ENCODE measurements at places on chromosomes 4 and X.

DNA sequence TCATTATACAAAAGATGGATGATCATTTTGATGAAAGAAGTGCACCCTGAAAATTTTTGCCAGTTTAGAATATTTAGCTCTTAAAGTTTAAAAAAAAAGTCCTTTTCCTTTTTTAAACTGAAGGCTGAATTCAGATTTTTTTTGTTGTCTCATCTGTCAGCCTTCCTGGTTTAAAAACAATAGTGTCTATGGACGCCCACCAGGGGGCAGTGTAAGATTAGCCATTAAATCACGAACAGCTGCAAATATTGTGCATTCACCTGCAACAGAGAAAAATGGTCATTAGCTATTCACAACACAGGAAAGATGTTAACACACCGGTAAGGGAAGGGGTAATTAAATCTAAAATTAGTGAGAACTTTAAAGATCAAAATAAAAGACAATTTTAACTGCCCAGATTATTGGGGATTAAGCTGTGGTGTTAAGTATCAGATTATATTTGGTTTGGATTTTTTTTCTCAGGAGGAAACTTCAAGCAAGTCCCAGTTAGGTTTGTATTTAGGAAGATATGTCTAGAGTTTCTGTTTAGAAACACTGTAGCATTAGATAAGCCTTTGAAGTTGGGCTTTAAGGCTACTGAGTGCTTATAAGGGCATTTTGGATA is 4.4 kb upstream of the CXorf38 start:
- peaks cover 3% of the 10 kb centered on the region for H3K36me3 ChIP-seq
- no peaks in the 10 kb centered on the region for H3K27me3 ChIP-seq
- H3K27ac ChIP-seq: no peak overlapping the region
- peak; percentile 46 for DNase-seq
- no peaks in the 10 kb centered on the region for H3K4me1 ChIP-seq
- H3K4me3 ChIP-seq: no peak overlapping the region

GRCh38 chr4:140556372-140557085 is 12.2 kb downstream of the UCP1 start:
- H3K27me3 ChIP-seq: no peaks in the 10 kb centered on the region
- H3K4me3 ChIP-seq: no peak overlapping the region
- DNase-seq: no peak
- no peaks in the 10 kb centered on the region for H3K36me3 ChIP-seq
- no peaks in the 10 kb centered on the region for H3K4me1 ChIP-seq
- no peak overlapping the region for H3K27ac ChIP-seq

DNA sequence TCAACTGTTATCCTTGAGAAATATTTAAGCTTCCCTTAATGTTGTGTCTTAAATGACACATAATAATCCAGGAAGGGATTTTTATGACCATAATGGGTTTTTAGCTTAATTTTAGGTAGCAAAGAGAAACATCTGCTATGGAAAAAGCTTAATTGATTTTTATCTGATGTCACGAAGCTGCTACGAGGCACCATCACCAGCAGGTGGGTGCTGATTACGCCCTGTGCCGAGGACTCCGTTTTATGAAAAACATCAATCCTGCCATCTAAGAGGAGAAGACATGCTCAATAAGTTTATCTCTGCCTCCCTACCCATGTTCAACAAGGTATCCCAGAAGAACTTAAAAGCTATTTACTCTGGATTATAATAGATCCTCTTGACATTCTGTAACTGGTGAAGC is 280.6 kb upstream of the ZFP42 start:
- no peaks in the 10 kb centered on the region for H3K4me1 ChIP-seq
- no peak overlapping the region for H3K4me3 ChIP-seq
- H3K27me3 ChIP-seq: no peaks in the 10 kb centered on the region
- no peak overlapping the region for H3K27ac ChIP-seq
- H3K36me3 ChIP-seq: no peaks in the 10 kb centered on the region
- DNase-seq: no peak

DNA sequence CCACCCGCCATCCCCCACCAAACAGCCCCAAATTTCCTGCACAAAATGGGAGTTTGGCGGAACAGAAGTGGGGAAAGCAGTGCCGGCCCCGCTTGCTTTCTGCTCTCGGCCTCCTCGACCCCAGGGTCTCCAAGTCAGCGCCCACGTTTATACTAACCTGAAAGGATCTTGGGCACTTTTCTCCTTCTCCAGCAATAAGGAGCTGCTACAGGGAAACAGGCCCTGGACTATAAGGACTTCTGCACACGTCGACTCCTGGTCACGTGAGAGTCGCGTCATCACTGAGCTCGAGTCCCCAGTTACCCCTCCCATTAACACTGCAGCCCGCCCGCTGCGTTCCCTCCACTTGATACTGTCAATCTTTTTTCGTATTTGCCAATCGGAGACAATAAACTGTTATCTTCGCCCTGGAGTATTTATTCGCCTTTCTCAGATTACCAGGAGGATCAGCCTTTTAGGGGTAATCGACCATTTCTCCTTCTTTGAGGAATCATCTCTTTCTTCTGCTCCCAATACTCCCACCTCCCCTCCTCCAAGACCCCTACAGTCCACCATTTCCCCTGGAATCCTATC is at the start of gene TCEAL8:
Gene TCEAL8 (minus strand): TSS at position 235 of the 573 bp plus-strand sequence. CDS start 1,176 bp downstream, outside the sequence.
- H3K27me3 ChIP-seq: no peaks in the 10 kb centered on the region
- H3K4me3 ChIP-seq: peak within 1 kb of the TSS; percentile 75
- H3K36me3 ChIP-seq: no peaks in the 10 kb centered on the region
- peak; percentile 75 for DNase-seq
- peak within 1 kb of the TSS; percentile 96 for H3K27ac ChIP-seq

- H3K4me3 ChIP-seq: no peak overlapping the region
- no peaks in the 10 kb centered on the region for H3K36me3 ChIP-seq
- H3K27me3 ChIP-seq: no peaks in the 10 kb centered on the region
- DNase-seq: no peak
These were observed 55.6 kb downstream of the SORCS2 start for GRCh38 chr4:7247946-7248345.

DNA sequence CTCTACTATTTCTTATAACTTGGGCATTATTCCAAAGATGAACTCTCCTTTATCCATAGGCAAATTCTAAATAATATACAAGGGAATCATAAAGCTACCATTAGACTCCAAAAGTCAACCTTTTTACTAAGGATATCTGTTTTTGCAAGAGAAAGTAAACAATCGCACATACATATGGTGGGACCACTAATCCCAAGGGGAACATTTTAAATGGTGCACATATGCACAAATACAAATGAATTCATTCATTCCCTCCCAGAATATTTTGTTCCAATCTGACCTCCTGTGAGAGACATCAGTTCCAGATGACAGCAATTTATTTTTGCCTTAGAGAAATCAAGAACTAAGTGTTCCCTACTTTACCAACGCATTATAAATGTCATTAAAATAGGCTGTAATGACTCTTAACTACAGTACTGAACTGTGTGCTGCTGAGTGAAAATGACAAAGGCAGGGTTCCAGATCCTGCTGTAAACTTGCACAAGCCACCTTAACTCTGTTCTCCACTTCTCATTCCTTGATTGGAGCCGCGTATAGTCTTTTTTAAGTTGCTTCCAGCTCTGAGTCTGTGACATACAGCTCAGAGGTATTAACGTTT is 2.0 kb downstream of the DHX15 start:
- no peaks in the 10 kb centered on the region for H3K27me3 ChIP-seq
- H3K4me1 ChIP-seq: peaks cover 5% of the 10 kb centered on the region
- DNase-seq: no peak
- H3K4me3 ChIP-seq: no peak overlapping the region
- H3K36me3 ChIP-seq: peaks cover 7% of the 10 kb centered on the region
- no peak overlapping the region for H3K27ac ChIP-seq

DNA sequence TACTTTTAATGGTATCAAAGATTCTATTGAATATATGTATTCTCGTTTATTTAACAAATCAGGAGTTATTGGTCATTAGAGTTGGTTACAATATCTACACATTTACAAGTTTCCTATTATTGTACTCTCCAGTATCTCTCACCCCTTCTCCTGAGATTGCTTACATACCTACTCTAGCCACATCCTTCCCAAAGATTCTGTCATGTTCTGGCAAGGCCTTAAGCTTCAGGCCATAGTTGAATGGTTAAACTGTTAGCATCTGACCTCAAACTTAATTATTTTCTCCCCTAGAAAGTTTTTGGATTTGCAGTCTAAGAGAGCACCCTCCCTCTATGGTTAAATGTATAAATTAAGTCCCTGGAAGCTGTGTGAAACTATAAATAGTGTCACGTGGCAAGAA is 784.2 kb downstream of the GLUD2 start:
- no peaks in the 10 kb centered on the region for H3K36me3 ChIP-seq
- no peak overlapping the region for H3K27ac ChIP-seq
- H3K4me1 ChIP-seq: no peaks in the 10 kb centered on the region
- no peak overlapping the region for H3K4me3 ChIP-seq

GRCh38 chr4:169071747-169072146 is 61.7 kb upstream of the CBR4 start:
- peak overlapping the region; percentile 97 for H3K27ac ChIP-seq
- no peaks in the 10 kb centered on the region for H3K36me3 ChIP-seq
- H3K27me3 ChIP-seq: no peaks in the 10 kb centered on the region
- peaks cover 28% of the 10 kb centered on the region for H3K4me1 ChIP-seq
- DNase-seq: no peak
- H3K4me3 ChIP-seq: no peak overlapping the region

DNA sequence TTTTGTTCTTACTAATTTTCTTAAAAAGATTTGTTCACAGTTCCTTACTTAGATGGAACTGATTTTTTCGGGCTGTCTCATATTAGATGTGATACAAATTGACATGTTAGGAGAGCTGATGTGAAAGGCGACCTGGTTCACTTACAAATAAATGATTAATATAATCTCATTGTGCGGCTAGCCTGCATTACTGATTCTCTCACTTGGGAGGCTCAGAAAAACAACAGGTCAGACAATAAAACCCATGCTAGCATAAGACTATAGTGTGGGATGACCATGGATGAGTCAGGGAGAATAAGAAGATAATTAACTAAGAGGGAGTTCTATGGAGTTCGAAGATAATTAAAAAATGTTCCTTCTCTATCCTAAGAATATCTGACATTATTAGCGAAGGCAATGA is 40.8 kb downstream of the RTL9 start:
- H3K27me3 ChIP-seq: no peaks in the 10 kb centered on the region
- H3K27ac ChIP-seq: no peak overlapping the region
- no peak for DNase-seq
- H3K4me1 ChIP-seq: peaks cover 17% of the 10 kb centered on the region
- no peaks in the 10 kb centered on the region for H3K36me3 ChIP-seq
- H3K4me3 ChIP-seq: no peak overlapping the region

DNA sequence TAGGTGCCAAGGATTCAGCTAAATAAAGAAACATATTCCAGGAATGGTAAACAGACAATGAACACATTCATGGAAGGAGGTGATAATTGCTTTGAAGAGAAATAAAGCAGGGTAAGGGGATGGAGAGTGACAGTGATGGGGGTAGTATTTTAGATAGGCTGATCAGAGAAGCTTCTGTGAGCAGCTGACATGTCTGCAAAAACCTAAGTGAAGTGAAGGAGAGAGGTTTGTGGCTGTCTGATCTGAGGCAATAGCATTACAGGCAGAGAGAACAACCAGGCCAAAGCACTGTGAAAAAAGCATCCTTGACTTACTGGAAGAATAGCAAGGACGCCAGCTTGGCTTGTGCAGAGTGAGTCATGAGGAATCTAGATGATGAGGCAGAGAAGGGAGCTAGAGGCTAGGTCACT is 271.9 kb upstream of the GATB start:
- H3K4me1 ChIP-seq: no peaks in the 10 kb centered on the region
- H3K36me3 ChIP-seq: no peaks in the 10 kb centered on the region
- no peak overlapping the region for H3K4me3 ChIP-seq
- DNase-seq: peak; percentile 28

DNA sequence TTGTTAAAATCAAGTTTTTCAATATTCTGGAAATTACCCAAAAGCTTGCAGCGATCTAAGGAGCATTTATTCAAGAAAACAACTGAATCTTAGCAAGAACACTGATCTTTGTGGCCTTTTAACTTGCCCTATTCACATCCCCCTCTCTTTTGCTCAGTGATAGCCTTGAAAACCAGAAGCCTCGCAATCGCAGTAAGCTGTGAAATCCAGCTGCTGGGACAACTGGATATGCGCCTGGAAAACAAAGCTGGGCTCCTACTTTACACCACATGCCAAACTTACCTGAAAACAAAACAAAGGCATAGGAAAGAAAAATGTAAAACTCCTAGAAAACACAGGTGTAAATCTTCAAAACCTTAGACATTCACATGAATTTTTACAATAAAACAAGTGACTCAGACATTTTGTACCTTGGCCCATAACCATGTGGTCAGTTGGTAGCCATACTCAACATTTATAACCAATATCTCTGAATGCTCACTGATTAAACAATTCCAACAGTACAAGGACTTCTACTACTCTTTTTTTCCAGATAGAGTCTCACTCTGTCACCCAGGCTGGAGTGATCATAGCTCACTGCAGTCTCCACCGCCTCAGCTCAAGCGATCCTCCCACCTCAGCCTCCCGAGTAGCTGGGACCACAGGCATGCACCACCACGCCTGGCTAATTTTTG is 15.6 kb downstream of the SLC25A53 start:
- no peaks in the 10 kb centered on the region for H3K4me1 ChIP-seq
- no peak overlapping the region for H3K4me3 ChIP-seq
- no peaks in the 10 kb centered on the region for H3K27me3 ChIP-seq
- H3K36me3 ChIP-seq: no peaks in the 10 kb centered on the region

DNA sequence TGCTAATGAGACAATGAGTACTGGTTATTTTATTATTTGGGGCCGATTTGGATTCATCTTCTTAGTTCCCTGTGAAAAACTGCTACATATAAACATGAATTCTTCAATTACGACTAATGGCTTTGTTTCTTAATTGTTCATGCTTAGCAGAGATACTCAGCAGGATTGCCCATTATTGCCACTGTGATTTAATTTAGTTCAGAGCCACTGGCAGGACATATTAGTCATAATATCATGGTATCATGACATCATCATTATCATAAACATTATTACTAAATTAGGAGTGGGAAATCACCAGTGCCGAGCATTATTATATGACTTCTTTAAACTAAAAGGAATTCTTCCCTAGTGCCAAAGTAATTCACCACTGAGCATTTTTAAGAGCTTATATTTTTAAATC is 201.4 kb downstream of the SPOCK3 start:
- no peak overlapping the region for H3K27ac ChIP-seq
- H3K36me3 ChIP-seq: no peaks in the 10 kb centered on the region
- no peak for DNase-seq
- no peak overlapping the region for H3K4me3 ChIP-seq

DNA sequence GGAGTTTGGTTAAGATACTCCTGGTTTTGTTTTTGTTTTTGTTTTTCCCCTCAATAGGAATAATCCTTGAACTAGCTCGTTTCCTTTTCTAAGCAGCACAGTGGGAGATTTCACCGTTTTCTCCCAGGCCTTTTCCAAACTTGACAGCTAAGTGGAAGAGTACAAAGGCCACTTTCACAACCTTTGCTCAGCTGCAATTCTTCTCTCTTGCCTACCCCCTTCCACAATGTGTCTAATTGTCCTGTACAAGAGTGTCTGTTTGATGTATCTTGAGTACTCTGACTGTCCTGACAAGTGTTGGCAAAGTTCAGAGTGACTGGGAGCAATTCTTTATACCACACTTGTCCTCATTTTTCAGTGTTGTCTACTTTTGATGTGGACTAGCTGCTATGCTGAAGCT is 674.3 kb upstream of the AMOT start:
- H3K36me3 ChIP-seq: no peaks in the 10 kb centered on the region
- H3K27me3 ChIP-seq: no peaks in the 10 kb centered on the region
- no peak for DNase-seq
- no peak overlapping the region for H3K27ac ChIP-seq
- no peaks in the 10 kb centered on the region for H3K4me1 ChIP-seq

GRCh38 chr4:148192526-148192925 is 249.7 kb downstream of the NR3C2 start:
- no peaks in the 10 kb centered on the region for H3K4me1 ChIP-seq
- H3K27ac ChIP-seq: no peak overlapping the region
- H3K4me3 ChIP-seq: no peak overlapping the region
- H3K27me3 ChIP-seq: no peaks in the 10 kb centered on the region

All from trophoblast cell (in vitro differentiated cells and primary cell).